ENCODE measurements at places on chromosomes 5 and 9. TPM values are rescaled to one million over a fixed set of nuclear protein-coding genes. Genes with fewer than 3 reads are reported as not detected.

The PFN3 gene
- not detected for total RNA-seq

The RNF208 gene
- total RNA-seq = not detected

GRCh38 chr9:138075961-138076649 is 198.5 kb downstream of the CACNA1B start:
- DNase-seq = no peak

GRCh38 chr5:53557386-53557785 is 3.1 kb upstream of the NDUFS4 start:
- DNase-seq = peak; percentile 10

- no peak for DNase-seq
These were observed 249.4 kb upstream of the TBCA start for GRCh38 chr5:78025540-78025939.

DNA sequence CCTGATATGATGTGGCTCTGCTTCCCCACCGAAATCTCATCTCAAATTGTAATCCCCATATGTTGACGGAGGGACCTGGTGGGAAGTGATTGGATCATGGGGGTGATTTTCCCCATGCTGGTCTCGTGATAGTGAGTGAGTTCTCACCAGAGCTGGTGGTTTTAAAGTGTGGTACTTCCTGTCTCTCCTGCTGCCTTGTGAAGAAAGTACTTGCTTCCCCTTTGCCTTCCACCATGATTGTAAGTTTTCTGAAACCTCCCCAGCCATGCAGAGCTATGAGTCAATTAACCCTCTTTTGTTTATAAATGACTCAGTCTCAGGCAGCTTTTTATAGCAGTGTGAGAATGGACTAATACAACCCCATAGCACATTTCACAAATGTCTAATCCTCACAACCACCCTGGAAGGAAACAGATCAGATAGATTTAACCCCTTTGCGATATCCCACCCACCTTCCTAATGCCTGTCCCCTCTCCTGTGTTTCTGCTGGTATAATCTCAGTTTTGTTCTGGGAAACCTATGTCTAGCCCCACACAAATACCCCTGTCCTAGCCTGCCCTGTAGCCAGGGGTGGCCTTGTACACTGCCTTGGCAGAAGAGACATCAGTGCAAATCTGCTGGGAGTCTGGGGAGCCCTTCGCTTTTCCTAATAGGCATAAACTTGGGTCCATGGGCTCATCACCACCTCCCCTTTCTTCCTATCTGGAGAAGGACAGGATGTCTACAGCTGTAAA is 157.0 kb upstream of the RAI14 start:
- DNase-seq = peak; percentile 82

GRCh38 chr5:134006115-134006514 is 1.3 kb upstream of the VDAC1 start:
- no peak for DNase-seq

DNA sequence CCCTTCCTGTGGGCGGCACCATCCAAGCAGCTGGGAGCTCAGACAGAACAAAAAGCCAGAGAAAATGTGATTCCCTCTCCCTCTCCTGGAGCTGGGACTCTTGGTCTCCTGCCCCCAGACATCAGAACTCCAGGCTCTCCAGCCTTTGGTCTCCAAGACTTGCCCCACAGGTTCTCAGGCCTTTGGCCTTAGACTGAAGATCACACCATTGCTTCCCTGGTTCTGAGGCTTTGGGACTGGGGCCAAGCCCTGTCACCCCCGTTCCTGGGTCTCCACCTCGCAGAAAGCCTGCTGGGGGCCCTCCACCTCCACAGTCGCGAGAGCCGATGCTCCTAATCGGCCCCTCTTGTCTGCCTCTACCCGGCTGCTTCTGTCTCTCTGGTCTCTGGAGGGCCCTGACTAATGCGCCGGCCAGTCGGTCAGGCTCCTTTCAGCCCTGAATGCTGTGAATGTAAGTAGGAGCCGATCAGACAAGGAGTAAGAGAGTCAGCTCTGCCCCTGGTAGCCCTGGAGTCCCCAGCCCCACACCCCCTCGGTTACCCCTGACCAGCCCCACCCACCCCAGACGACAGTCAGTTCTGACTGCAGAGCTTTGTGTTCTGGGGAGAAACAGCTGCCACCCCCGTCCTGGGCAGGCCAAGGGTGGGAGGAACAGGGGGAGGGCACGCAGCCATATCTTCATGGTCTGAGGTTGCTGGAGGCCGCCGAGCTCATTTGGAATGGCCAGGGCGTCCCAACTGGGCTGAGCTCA is 57.5 kb downstream of the VAV2 start:
- peak; percentile 70 for DNase-seq

DNA sequence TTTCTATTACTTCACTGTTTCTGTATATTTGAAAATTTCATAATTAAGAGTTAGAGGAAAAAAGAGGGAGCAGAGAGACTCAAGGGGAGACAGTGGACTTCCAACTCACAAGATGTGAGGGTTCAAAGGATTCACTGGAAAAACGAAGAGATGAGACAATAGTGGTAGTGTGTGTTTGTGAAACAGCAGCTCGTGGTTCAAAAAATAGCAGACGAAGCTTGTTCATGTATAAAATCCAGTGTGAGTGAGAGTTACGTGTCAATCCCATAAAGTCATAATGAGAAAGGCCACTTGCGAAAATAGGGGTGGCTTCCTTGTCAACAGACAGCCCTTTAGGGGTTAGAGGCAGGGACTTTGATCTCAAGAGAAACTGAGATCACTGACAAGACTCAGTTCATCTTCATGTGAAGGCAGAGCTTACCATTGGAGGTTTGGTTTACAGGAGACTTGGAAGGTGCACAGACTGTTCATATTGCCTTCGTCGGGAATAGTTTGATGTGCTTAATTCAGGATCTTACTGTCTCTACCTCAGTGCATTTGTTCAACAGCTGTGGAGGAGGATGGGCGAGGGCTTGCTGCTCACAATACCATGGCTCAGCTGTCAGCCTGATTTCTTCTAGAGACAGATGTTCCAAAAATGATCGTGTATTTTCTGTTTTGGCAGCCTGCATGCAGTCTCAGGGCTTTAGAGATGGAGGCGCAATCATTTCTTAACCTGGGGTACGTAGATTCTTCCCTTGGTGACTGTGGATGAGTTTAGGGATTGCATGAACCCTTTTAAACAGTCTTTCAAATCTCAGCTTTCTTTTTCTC is 105.7 kb upstream of the KLF9 start:
- DNase-seq = peak; percentile 63

The SLC25A25 gene
- total RNA-seq = 24.9 TPM

- DNase-seq = peak; percentile 31
These were observed 970.0 kb downstream of the MAT2B start for GRCh38 chr5:164475339-164475977.

The ELP1 gene
- total RNA-seq = 29.9 TPM

GRCh38 chr5:85484982-85485574 is 1100.4 kb upstream of the EDIL3 start:
- DNase-seq = peak; percentile 13

The STPG3 gene
- total RNA-seq = not detected

The SOHLH1 gene
- total RNA-seq = not detected

The FOXD4L4 gene
- total RNA-seq = 0.06 TPM

DNA sequence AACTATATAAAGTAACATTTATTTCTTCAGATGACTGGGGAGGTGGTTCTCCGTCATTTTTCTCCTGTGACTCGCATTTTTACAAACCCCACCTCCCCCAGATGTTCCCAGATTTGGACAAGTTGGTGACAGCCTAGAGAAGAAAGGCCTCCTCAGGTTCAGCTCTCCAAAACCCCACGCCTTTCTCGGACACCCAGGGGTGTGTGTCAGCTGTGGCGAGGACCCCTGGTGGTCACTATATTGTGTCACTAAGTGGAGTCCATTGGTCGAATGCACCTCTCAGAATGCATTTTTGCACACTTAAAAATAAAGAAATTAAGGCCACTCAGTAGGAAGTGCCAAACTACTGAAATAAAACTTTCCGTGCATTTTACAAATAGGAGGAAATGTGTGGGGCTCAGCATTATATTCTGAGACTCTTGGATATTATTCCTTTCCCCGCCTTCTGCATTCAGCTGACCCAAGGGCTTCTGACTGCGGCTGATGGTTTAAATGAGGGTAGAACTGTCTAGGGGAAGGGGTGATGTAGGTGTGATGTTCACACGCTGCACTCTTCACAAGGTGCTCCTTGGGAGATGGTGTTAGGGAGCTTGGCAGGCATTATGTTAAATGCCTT is 47.6 kb downstream of the ACO1 start:
- peak; percentile 56 for DNase-seq

DNA sequence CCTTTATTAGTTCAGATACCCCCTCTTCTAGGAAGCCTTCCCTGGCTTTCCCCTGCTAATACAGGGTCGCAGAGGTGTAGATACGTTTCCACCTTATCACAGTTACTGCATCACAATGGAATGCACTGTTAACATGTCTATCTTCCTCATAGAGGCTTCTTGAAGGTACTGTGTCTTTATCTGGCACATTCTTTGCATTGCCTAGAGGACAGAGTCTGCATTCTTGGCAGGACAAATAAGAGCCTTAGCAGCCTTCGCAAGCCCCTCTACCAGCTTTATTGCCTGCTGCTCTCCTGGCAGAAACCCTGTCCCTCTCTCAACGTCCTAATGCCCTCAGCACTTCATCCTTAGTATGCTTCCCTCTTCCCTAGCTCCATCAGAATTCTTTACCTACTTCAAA is 31.6 kb downstream of the SLC1A3 start:
- no peak for DNase-seq

GRCh38 chr5:161547738-161548486 is 1.4 kb upstream of the GABRB2 start:
- no peak for DNase-seq

DNA sequence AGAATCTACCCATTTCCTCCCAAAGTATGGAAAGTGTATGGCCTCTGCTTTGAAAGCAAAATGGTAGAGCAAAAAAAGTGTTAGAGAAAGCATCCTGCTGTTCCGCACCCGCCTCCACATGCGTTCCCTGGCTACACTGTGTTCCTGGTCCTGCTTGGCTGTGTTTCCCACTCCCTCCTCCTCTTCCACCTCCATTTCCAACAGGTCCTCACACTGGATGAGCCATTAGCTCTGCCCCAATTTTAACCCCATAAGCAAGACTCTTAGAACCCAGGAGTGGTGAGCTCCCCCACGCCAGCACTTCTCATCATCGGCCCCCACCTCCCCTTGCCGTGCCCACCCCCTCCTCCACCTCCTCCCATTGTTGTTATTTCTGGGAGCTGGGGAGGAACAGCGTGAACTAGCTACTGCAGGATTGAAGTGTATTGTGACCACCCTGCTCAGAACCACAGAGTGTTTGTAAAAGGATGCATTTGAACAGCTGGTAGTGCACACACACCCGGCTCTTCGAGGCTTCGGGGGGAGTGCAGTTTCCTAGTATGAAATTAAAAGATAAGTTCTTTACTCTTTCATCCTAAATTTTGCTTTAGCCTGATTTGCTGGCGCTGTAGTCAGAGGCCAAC is 120.0 kb downstream of the PDZD2 start:
- no peak for DNase-seq

DNA sequence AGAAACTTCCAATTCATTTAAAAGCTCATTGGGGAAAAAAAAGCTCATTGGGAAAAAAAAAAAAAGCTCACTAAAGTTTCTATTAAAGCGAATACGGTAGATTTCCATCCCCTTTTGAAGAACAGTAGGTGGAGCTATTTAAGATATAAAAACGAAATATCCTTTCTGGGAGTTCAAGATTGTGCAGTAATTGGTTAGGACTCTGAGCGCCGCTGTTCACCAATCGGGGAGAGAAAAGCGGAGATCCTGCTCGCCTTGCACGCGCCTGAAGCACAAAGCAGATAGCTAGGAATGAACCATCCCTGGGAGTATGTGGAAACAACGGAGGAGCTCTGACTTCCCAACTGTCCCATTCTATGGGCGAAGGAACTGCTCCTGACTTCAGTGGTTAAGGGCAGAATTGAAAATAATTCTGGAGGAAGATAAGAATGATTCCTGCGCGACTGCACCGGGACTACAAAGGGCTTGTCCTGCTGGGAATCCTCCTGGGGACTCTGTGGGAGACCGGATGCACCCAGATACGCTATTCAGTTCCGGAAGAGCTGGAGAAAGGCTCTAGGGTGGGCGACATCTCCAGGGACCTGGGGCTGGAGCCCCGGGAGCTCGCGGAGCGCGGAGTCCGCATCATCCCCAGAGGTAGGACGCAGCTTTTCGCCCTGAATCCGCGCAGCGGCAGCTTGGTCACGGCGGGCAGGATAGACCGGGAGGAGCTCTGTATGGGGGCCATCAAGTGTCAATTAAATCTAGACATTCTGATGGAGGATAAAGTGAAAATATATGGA is at the start of gene PCDHGA12:
Gene PCDHGA12, plus strand, starts transcription at position 176 of the 782 bp plus-strand sequence. Its CDS starts 253 bp downstream, at position 429.
- DNase-seq = peak; percentile 83

DNA sequence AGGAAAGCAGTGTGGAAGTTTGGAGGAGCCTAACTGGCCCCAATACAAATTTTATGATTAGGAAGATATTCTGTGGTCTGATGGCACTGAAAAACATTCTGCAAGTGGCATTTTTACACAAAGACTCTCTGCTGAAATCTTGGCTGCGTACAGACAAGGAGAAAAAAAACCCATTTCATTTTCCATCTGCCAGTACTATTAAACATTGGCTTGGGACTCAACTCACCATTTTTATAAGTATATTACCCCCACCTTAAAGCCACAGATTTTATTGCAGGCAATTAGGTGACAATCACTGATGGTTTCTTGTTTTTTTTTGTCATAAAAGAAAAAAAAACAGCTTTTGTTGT is 206.9 kb downstream of the PTTG1 start:
- DNase-seq = no peak

DNA sequence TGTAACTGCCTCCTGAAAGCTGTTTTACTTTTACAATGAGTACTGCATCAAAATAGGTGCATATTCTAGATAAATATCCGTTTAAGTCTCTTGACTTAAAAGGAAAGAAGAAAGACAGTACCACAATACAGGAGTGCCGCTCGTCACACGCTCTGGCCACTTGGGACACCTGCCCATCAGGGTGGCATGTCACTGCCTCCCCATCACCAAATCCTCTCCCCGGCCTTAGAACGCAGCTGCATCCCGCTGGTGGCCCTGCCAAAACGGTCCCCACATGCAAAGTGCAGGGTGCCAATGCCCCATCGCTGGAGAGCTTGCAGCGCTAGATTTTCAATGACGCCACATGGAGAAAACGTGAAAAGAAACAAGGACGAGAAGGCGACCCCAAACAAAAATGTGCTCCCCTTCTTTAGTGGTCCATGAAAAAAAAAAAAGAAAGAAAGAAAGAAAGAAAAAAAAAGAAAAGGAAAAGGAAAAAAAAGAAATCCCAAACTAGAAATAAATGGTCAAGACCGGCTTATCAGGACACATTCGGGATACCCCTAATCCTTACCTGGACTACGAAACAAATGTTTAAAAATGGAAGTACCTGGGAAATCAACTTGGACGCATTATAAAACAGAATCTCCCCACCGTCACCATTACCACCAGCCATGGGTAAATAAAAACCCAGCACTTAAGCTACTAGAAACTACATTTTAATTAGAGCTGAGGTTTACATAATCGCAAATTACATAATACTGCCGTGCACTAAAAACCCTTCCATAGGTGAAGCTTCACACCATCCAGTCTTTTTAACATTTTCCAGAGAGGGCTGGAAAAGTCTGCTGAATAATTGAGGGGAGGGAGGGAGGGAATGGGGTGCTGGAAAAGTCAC is 1.0 kb downstream of the ANKH start:
- DNase-seq = no peak

GRCh38 chr5:32785611-32786254 is 74.6 kb downstream of the NPR3 start:
- peak; percentile 95 for DNase-seq

- no peak for DNase-seq
These were observed 60.0 kb downstream of the HRH2 start for GRCh38 chr5:175717837-175718236.

The GPX3 gene
- total RNA-seq = 7.3 TPM
